GM23338 (cell line): ENCODE measurements at places on chromosomes 7 and 10.

DNA sequence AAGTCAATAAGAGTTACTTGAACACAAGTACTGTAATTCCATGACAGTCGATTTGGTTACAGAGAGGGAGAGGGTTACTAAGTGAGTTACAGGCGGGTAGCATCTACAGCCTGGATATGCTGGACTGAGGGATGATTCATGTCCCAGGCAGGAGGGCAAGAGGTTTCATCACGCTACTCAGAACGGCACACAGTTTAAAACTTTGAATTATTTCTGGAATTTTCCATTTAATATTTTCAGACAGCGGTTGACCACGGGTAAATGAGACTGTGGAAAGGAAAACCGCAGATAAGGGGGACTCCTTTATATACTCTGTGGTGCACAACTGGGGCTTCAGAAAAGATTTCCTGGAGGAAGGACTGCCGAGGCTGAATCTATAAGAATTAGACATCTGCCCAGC is 25.7 kb upstream of the LRRC4 start:
- DNase-seq: no peak

- no peak for DNase-seq
These were observed 49.9 kb upstream of the CUX1 start for GRCh38 chr7:101767544-101767943.

DNA sequence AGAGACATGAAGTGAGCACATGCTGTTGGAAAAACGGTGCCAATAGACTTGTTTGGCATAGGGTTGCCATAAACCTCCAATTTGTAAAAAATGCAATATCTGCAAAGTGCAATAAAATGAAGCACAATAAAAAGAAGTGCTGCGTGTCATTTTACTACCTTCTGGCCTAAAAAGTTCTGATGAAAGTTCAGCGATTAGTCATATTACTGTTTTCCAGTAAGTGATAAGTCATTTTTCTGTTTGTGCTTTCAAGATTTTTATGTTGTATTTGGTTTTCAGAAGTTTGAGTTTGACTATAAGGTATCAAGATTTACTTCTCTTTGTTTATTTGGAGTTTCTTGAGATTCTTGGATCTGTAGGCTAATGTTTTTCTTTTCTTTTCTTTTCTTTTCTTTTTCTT is 16.8 kb downstream of the AOAH start:
- DNase-seq: no peak

DNA sequence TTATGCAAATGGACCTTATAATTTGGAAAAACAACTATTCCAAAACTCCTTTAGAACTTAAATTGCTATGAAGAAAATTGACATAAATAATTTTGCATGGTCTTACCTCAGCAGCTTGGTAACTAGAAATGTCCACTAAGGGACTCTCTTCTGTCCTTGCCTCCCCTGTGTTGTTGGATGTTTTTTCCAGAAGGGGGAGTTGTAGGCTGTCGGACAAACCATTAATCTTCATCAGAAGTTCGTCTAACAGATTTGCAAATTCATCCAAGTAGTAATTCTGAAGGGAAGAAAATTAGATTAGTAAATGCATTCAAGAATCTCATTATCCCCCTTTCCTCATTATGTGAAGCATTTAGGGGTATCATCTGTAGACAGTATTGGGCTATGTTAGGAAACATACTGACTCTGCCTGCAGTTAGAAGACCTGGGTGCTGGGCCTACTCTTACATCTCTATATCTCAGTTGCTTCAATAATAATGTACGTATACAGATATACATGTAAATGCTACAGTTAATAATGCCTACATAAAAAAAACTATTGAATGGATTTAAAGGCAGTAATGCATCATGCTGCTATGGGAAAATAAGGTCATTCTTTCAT is 155.6 kb downstream of the PKD1L1 start:
- DNase-seq: peak; percentile 48

- DNase-seq: no peak
These were observed 10.4 kb downstream of the TMEM270 start for GRCh38 chr7:73871163-73872011.

DNA sequence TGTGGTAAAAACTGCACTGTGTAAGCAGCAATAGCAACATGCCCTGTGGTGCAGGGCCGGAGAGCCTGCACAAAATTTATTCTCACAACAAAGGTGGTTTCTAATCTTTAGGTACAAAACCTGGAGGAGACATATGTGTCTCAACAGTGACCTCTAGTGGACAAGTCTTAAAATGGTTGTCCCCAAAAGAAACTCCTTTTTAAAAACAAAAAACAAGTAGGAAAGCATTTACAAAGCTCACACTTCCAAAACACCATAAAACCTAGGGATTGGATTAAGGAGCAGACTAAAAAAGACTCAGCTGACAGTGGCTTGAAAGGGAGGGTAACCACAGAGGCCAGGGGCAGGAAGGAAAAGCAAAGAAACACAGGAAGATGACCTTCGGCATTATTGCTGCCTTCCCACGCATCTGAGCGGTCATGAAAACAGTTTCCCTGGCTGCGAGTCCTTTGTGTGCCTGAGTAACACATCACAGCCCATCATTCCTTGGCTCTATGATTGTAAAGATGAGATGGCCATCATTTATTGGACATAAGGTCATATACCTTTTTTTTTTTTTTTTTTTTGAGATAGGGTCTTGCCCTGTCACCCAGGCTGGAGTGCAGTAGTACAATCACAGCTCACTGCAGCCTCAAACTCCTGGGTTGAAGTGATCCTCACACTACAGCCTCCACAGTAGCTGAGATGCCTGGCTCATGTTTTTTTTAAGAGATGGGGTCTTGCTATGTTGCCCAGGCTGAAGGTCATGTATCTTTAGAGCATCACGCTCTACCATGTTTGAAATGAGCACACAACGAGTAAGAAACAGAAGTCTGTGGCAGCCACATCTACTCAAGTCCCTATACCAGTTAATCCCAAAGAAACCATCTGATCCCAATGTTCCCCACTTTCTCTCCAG is 39.5 kb downstream of the RSU1 start:
- DNase-seq: peak; percentile 85

DNA sequence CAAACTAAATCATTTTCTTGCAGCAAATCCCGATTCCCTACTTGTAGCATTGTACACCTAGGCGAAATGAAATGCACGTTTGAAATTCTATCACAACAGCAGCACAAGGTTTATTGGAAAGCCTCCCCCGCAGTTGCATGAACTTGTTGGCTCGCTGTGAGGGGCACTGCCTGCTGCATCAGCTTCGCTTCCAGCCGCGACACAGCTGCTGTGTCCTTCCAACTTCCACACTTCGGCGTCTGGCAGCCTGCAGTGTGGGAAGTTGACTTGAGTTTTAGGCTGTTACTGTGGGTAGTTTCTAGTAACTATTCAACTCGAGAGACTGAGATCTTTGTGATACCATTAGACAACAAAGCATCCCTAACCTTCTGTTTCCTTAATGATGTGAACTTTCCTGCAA is 315.8 kb upstream of the TPK1 start:
- no peak for DNase-seq

- no peak for DNase-seq
These were observed 27.1 kb upstream of the CC2D2B start for GRCh38 chr10:95880704-95881103.

- DNase-seq: no peak
These were observed 144.0 kb upstream of the MKLN1 start for GRCh38 chr7:131183611-131184119.

DNA sequence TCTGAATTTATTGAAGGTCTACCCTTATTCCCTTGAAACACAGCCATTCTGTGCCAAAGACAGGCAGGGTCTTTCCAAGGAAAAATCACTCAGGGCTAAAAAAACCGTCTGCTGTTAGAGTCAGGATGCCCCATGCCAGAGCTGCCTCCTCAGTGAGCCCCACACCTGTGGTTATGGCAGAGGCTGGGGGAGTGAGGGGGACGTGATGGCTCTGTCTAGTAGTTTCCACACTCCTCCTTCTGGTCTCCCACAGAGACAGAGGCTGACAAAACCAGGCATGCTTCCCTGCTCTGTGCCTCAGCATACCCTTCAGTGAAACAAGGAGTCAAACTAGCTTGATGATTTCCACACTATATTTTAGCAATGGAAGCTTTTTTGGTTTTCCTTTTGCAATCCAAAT is 112.0 kb upstream of the AGK start:
- DNase-seq: no peak

DNA sequence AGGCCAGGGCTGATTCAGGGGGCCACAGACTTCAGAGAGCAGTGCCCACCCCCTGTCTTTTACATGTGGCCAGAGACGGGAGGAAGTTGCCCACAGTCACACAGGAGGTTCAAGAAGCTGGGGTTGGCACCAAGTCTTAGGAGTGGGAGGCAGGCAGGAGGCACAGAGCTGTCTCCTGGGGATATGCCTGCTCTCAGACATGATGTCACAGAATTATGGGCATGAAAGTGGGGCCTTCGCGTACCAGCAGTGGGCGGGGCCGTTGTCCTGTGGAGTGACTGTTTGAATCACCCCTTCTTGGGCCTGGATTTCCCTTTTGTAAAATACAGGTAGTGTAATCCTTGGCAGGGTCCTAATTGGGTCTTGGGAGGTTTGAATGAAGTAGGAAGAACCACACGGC is 81.2 kb upstream of the PPIF start:
- DNase-seq: no peak

DNA sequence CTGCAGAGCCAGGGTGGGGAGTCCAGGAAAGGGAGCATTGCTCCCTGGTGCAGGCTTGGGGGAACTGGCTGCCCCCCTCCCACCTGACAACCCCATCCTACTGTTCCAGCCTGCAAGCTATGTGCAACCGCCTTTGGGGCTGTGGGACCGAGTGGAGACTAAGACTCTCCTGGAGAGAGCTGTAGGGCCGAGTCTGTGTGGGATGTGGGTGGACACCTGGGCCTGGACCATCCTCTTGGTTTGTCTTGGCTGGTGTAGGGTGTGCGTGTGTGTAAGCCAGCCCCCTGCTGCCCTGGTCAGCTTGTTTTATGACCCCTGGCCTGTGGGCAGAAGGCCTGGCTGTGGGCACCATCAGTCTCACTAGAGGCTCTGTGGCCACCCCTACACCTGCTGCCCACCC is 1.6 kb upstream of the RAMP3 start:
- no peak for DNase-seq

DNA sequence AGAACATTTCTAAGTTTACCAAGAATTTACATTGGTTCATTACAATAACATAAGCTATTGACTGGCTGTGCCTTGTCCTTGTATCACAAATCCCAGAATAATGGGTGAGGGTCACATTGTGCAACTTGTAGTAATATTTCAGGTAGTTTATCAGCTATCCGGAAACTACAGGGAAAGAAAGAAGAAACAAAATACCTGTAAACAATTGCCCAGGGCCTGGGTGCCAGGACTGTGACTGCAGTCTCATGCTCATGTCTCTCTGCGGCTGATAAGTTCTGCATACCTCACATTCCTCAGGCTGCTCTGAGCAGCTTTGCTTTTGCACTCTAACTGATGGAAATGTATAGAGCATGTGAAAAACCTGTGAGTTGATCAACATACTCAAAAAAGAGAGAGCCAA is 131.8 kb upstream of the TRIM24 start:
- DNase-seq: peak; percentile 20

DNA sequence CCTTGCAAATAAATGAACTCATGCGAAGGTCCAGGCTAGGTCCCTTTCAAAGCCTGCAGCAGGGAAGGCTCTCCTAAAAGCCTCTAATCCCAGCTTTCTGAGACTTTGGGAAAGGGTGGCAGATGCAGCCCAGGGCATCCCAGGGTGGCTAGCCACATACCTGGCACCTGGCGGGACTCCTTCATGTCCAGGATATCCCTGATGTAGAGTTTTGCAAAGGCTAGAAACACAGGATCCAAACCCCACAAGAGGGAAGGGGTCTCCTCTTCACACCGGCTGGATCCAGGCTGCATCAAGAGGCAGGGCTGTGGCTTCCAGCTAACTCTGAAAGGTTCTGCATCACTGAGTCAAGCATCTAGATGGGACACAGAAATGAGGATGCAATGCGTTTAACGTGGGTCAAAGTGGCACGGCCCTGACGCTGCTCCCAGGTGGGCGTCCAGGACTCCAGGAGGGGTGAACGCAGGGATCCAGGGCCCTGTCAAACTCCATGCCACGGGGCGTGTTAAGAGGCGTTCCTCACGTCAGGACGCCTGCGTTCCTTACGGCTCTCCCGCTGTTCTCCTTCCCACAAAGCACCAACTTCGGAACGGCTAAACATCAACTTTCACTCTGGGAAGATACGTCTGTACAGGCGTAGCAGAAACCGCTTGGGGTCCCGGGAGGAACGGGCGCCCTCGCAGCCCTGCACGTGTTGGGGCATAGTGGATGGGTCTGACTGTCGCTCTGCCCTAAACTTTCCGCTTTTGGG is 507 bp downstream of the STN1 start:
- DNase-seq: peak; percentile 65

DNA sequence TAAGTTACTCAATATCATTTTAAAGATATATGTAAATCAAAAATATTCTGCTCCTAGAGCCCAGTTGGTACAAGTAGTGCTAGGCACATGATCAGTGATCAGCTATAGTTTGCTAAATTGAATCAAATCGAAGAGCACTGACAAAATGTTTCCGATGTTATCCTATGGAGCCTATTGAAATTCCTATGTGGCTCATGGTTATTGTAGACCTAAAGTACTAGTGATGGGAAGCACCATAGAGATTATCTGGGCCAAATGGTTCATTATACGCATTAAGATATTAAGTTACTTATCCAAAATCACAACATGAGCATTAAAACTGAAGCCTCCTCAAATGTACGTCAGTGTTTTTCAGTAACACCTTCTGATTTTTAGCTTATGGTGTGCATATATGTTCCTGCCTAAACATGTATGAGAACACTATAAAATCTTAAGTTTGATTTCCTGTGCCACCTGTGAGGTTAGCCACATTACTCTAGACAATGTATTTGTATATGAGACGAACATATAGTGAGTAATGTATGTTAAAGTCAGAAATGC is 103.2 kb downstream of the IQUB start:
- peak; percentile 31 for DNase-seq

- DNase-seq: peak; percentile 16
These were observed 705.7 kb upstream of the IGFBP3 start for GRCh38 chr7:46626691-46627310.

DNA sequence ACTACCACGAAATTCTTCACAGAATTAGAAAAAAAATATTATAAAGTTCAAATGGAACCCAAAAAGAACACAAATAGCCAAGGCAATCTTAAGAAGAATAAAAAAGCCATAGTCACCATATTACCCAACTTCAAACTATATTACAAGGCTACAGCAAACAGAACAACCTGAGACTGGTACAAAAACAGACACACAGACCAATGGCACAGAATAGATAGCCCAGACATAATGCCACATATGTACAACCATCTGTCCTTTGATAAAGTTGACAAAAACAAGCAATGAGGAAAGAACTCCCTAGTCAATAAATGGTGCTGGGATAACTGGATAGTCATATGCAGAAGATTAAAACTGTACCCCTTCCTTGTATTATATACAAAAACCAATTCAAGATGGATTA is 808.5 kb upstream of the ZWINT start:
- no peak for DNase-seq

DNA sequence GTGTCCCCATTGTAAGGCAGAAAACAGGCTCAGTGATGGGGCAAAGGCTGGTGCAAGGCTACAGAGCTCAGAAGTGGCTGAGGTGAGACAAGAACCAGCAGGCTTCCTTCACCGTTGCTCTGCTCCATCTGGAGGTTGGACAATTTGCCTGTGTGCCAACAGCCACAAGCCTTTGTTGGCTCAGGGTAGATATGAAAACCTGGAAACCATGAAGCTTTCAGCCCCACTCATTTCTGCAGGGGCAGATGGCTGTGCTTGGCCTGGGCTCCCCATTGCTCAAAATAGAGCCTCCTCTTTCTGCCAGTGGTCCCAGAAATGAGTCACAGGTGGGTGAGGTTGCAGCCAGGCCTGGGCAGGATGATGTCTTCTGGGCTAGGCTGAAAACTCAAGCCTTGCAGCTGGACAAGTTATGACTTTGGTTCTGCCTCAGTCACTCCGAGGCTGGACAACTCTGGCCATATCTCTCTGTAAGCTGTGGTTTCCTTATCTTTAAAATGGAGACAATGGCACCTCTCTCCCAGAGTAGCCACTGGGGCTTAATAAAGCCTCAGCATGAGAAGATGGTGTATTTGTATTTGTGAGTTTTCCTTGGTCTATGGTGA is 12.2 kb upstream of the ZNF273 start:
- DNase-seq: no peak
